ENCODE measurements at places on chromosomes 1 and 21. TPM values are rescaled to one million over a fixed set of nuclear protein-coding genes. Genes with fewer than 3 reads are reported as not detected.
A peak's percentile ranks its signal among the peaks of the same experiment; 100 is the strongest.

The BMP8B gene
- total RNA-seq, result not detected

The KDF1 gene
- not detected for total RNA-seq

The ANGPTL1 gene
- not detected for total RNA-seq

The DIO1 gene
- not detected for total RNA-seq

DNA sequence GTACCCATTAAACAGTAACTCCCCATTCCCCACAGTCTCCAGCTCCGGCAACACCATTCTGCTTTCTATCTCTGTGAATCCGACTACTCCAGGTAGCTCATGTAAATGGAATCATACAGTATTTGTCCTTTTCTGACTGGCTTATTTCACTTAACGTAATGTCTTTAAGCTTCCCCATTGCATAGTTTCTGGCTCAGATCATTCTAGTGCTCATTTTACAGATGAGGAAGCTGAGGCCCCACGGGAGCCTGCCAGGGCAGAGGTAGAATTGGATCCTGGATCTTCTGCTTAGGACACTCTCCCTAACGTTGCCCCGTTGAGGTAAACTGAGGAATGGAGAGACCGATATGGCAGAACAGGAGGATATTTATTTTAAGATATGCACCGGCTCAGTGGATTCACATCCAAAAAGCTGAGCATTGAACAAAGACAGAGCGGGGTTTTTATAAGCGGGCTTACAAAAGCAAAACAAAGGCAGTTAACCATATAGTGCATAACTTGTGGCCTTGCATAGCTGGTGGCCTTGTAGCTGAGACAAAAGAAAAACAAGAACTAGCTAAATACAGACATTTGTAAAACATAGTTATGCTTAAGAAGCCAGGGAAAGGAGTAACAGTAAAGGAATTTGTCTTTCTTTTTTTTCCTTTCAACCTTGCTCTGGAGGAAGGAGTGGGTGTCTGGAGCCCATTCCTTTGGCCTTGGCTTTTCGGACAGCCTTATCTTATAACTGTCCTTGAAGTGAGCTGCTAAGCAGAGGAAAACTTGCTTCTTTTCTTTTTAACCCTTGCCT lies 15.3 kb upstream of the KLHDC8A start:
- H3K27me3 ChIP-seq, result peaks cover 4% of the 10 kb centered on the region
- no peak overlapping the region for H3K4me3 ChIP-seq
- no peak overlapping the region for H3K27ac ChIP-seq
- peak; percentile 85 for DNase-seq
- H3K36me3 ChIP-seq, result no peaks in the 10 kb centered on the region

DNA sequence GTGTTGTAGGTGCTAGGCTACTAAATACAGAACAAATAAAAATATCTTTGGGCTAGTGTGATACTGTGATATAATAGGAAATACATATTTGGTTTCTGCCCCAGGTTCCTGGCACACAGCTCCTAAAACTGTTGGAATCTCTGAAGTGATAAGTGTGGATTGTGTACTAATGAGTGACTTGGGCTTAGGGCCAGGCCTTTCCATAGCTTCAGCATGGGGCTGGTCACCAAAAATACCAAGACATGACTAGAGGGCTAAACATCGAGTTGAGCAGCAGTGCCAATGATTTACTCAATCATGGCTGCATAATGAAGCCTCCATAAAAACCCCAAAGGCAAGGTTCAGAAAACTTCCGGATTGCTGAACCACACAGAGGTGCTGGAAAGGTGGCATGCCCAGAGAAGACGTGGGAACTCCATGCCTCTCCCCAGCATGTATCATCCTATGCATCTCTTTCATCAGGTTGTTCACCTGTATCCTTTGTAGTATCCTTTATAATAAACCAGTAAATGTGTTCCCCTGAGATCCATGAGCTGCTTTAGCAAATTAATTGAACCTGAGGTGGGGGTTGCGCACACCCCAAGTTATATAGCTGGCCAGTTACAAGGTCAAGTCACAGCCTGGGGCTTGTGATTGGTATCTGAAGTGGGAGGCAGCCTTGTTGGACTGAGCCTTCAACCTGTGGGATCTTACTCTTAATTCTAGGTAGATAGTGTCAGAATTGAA lies 51.6 kb downstream of the ZMYM4 start:
- no peak overlapping the region for H3K4me3 ChIP-seq
- no peaks in the 10 kb centered on the region for H3K4me1 ChIP-seq
- H3K27me3 ChIP-seq, result no peaks in the 10 kb centered on the region

DNA sequence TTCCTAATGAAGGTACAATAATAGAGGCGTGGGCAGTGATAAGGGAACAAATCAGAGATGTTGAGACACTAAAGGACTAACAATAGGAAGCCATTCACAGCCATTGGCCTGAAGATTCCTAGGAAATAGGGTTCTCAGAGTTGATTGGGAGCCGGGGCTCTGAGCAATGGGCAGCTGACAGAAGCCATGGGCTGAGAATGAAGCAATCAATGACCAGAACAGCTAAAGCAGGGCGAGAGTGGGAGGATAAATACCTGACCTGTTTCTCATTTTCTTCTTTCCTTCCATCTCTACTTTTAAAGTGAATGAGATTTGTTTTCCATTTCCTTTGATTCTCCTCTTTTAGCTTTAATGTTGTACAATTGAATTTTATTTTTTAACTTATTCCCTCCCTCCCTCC lies 774.7 kb upstream of the ADGRL4 start:
- H3K4me3 ChIP-seq, result no peak overlapping the region
- peak; percentile 10 for DNase-seq
- no peaks in the 10 kb centered on the region for H3K27me3 ChIP-seq
- no peaks in the 10 kb centered on the region for H3K36me3 ChIP-seq

DNA sequence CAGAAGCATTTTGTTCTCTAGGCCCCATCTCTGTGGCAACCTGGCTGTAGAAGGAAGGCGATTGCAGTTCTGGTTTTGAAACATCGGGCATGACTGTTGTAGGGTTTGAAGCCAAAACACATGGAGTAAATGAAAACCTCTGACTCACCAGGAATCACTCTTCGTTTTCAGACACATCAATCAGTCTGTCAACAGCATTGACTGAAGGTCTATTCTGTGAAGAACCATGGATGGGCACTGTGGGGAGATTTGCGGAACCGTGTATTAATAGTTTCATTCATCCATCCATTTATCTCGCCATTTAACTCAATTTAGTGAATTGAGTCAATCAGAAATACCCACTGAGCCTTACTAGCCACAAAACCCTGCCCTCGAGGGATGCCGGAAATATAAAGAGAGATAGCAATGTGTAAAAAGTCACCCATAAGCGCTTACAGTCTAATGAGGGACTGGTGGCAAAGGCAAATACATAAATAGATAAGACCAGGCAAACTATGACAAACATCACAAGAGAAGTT lies 364.6 kb upstream of the PROX1 start:
- H3K36me3 ChIP-seq, result no peaks in the 10 kb centered on the region
- no peak overlapping the region for H3K27ac ChIP-seq
- DNase-seq, result no peak
- H3K27me3 ChIP-seq, result no peaks in the 10 kb centered on the region

DNA sequence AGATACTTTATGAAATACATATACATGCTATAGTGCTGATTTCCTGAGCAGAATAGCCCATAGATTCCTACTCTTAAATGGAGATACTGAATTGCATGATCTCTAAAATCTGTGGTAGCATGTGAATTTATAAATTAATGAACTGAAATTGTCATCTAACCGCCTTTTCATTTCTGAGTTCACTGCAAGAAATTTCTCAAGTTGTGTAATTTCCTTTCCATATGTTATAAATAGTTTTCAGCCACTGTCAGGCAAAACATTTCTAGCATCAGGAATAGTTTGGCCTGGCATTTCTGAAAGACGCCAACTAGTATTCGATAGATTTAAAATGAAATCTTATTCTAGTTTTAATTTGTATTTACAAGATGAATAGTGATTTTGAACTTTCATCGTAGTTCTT lies 310.1 kb downstream of the USH2A start:
- no peak overlapping the region for H3K27ac ChIP-seq
- no peaks in the 10 kb centered on the region for H3K36me3 ChIP-seq
- H3K27me3 ChIP-seq, result no peaks in the 10 kb centered on the region
- DNase-seq, result no peak

DNA sequence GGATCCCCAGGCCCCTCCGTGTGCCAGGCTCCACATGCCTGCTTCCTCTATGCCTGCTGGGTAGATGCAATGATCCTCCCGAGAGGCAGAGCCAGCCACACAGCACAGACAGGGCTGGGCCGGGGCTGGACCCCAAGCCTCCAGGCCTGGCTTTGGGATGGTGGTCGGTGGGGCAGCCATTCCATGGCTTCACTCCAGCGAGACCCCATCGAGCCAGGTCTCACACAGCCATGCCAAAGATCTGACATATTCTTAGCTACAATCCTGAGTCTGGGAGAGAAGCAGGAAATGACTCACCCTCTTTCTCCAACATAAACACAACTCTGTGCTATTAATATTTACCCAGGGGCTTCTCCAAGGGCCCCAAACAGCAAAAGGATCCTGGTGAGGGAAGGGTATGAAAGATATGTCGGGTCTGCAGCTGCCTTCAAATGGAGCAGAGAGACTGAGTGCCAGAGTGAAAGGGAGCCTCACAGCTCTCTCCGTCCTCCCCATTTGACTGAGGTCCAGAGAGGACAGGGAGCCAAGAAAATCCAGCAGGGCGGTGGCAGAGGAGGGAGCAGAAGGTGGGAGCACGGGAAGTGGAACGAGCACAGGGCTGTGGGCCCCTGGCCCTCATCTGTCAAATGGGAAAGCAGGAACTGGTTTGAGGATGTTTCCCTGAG lies 639.5 kb downstream of the MATN1 start:
- peak overlapping the region; percentile 92 for H3K27ac ChIP-seq
- no peaks in the 10 kb centered on the region for H3K36me3 ChIP-seq

DNA sequence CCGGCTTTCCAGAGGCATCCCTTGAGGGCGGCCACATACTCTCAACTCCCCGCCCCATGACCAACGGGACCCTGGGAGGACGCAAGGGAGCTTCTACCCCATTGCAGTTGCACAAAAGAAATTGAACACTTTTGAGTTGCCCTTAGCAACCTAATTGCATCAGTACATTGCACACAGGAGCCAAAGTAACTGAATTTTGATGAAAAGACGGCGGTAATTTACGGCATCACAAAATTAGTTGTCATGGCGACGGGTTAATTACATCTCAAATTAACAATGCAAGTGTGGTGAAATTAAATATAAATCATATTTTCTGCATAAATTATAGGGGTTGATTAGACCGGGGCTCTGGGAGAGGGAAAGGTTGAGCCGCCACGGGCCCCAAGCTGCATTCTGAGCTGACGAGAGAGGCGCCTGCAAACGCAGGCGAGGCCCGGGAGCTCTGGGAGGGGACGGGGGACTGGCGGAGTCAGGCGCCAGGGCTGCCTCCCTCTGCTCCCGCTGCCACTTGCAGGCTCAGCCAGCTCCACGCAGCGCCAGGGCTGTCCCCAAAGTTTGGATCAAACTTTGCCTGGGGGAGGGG lies 61.4 kb downstream of the CASZ1 start:
- peaks cover 48% of the 10 kb centered on the region for H3K27me3 ChIP-seq
- no peaks in the 10 kb centered on the region for H3K4me1 ChIP-seq
- no peak for DNase-seq
- H3K27ac ChIP-seq, result no peak overlapping the region
- H3K4me3 ChIP-seq, result no peak overlapping the region
- H3K36me3 ChIP-seq, result no peaks in the 10 kb centered on the region

DNA sequence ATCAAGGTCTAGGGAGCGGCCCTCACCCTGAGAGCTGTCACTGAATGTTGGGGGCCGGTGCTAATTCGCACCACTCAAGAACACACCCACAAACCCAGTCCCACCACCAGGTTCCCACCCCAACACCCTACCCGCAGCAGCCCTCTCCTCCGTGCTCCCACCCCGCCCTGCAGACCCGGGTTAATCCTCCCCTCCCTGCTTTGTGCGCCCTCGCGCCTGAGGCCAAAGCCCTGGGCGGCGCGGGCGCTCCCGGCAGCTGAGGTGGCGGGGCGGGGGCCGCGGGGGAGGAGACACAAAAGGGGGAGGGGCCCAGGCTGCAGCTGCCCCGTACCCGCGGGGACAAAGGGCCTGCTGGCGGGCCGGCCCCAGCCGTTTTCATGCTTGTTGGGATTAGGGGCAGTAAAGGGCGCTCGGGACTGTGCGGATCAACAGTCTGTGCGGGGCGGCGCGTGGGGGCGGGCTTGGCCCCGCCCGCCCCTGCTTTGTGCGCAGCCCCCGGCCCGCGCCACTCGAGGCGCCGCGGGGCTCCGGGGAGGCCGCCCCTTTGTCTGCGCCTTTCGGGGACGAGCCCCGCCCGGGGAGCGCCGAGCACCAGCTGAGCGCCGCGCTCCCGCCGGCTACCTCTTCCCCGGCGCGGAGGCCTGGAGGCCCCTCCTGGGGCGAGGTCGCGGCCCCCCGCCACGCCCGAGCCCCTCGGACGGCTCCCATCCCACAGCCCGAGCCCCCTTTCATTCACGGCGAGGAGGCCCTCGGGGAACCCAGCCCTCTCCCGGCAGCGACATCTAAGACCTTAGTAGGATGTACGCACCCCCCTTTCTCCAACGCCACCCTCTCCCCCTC lies 10.9 kb downstream of the C1orf216 start:
- peak overlapping the region; percentile 45 for H3K4me3 ChIP-seq
- no peaks in the 10 kb centered on the region for H3K4me1 ChIP-seq
- H3K27ac ChIP-seq, result no peak overlapping the region
- no peaks in the 10 kb centered on the region for H3K36me3 ChIP-seq

GRCh38 chr1:43822040-43822690 lies 111.4 kb upstream of the ARTN start:
- no peaks in the 10 kb centered on the region for H3K27me3 ChIP-seq
- peak overlapping the region; percentile 44 for H3K27ac ChIP-seq
- H3K4me3 ChIP-seq, result peak overlapping the region; percentile 7
- H3K4me1 ChIP-seq, result peaks cover 2% of the 10 kb centered on the region
- H3K36me3 ChIP-seq, result no peaks in the 10 kb centered on the region
- DNase-seq, result peak; percentile 93

DNA sequence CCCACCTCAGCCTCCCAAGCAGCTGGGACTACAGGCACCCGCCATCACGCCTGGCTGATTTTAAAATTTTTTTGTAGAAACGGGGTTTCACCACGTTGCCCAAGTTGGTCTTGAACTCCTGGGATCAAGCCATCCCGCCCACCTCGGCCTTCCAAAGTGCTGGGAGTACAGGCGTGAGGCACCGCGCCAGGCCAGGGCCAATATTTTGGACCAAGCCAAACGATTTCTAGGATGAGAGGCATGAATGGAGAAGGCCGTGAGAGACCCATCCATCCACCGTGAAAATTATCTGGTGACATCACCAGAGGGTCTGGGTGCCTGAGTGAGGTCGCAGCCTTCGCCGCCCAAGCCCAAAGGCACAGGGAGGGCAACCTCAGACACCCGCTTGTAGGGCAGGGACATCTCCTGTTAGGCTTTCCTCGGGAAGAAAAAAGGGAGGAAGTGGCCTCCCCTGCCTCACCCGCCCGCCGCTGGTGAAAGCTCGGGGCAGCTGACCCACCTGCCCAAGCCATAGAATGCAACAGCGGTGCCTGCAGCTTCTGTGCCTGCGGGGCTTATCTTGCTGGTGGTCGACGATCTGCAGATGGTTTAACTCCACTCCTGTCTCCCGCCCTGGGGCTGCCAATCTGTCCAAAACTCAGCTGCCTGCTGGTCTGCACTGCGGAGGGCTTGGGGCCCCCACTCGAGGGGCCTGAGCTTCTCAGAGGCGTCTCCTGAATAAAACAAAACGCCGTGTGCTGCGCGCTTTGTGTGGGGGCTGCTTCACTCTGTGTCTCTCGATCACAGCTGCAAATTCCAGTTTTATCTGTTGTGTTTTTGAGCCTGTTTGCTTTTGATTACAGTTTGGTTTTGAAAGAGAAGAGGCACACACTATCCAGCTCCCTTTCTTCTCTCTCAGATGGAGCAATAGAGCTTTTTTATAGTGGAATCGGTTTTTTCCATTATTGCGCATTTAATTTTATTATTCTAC lies 85.8 kb downstream of the MRPS6 start:
- DNase-seq, result no peak
- no peak overlapping the region for H3K27ac ChIP-seq
- H3K4me3 ChIP-seq, result no peak overlapping the region
- no peaks in the 10 kb centered on the region for H3K36me3 ChIP-seq
- H3K4me1 ChIP-seq, result no peaks in the 10 kb centered on the region

All from IMR-90 (cell line).